ENCODE measurements at places on chromosomes 4 and X.

- no peak for DNase-seq
Measured at GRCh38 chr4:165814256-165815020, 58.6 kb upstream of the TLL1 start.

GRCh38 chr4:125382995-125383394, 68.2 kb downstream of the FAT4 start:
- DNase-seq: no peak

DNA sequence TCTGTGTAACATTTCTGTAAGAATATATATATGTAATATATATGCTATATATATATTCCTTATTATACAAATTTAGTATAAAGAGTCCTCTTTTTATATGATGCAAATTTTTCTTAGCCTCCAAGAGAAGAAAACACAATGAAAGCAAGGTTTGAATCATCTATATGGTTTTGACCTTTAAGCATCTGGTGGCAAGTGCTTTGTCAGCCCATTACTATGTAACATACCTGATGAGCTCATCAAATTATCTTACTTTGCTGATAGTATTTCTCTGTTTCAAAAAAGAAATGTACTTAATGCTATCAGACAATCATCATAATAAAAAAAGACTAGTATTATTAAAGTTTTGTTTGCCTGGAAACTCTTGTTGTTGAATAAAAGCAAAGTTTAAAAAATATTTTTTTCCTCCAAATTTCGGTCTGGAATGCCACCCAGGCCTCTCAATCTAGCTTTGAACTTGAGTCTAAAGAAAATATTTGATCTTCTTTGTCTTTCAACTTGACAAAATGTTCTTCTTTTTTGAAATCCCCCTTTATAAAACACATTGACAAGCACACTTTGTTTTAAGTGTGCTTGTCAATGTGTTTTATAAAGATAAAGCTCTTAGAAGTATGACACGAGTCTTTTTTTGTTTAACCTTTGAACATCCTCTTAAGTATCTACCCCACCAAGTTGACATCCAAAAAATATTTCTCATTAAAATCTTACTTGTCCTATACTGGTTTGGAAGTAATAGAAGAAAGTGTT, 26.2 kb downstream of the ZNF330 start:
- DNase-seq: no peak

GRCh38 chr4:99382745-99383360, 30.3 kb upstream of the ADH1C start:
- DNase-seq: no peak

DNA sequence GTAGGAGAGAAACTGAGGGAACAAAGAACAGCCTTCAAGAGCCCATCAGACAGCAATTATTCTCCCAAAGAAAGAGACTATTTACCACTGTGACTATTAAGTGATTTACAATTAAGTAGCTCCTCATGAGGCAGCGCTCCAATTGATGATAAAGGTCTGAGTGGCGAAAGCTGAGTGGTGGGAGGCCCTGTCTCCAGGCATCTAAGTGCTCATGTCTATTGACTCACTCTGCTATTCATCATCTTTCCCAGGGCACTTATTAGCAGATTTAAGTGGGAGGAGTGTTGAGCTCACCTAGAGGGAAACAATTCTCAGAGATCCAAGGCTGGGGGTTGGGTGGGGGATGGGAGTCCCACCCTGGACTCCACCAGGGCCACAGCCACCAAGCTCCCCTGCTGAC, 23.3 kb downstream of the AMER1 start:
- DNase-seq: no peak

DNA sequence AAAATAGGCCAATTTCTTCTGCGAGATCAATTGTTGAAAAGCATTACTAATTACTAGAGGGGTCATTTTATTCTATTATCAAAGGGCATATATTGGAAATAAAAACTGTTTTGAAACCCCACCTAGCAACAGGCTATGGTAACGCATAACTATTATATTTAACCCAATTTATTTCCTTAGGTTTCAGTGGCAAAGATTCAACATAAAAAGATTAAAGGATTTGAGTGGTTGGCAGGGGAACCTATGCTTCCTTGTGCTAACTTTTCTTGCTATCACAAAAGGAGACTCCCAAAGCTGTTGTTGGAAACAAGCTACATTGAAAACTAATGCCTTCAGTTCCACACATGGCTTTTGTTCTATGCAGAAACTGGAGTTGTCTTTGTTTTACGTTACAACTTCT, 166.9 kb upstream of the KLF3 start:
- DNase-seq: no peak

DNA sequence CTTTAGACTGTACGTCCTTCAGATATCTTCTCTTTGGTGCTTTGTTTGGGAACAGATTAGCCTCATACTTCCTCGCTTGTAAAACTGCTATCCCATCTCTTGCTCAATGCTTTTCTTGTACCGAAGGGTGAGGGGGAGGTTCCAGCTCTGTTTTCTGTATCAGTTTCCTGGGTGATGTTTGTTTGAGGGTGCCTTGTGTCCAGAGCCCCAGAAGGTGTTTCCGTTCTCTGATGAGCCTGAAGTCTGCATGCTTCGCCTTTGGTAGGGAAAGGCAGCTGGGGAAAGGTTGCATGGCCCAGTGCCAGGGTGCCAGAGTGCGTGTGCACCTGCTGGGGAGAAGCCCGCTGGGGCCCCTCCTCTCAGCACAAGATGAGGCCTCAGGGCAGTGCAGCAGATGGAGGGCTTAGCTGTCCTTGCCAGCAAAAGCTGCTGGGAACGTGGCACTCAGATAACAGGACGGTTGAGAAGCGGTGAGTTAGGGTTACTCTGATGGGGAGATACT, 73.7 kb downstream of the TBL1X start:
- no peak for DNase-seq

GRCh38 chr4:100962698-100963097, 384.6 kb downstream of the PPP3CA start:
- no peak for DNase-seq

DNA sequence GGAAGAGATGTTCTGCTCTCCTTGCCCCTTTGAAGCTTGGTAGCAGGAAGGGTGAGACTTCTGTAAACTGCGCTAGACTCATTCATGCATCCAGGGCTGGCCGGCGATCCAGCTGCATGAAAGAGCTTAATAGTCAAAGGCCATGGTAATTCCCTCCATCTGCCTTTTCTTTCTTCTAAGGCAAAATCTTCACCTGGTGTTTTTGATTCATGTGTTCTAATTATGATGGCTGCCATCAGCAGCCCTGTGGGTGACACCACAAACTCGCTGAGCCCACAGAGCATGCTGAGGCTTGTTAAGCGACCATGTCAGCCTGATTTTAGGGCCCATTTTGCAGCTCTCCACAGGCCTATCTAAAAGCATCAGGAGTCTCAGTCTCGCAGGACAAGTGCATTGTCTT, 450.1 kb upstream of the TENM3 start:
- no peak for DNase-seq

DNA sequence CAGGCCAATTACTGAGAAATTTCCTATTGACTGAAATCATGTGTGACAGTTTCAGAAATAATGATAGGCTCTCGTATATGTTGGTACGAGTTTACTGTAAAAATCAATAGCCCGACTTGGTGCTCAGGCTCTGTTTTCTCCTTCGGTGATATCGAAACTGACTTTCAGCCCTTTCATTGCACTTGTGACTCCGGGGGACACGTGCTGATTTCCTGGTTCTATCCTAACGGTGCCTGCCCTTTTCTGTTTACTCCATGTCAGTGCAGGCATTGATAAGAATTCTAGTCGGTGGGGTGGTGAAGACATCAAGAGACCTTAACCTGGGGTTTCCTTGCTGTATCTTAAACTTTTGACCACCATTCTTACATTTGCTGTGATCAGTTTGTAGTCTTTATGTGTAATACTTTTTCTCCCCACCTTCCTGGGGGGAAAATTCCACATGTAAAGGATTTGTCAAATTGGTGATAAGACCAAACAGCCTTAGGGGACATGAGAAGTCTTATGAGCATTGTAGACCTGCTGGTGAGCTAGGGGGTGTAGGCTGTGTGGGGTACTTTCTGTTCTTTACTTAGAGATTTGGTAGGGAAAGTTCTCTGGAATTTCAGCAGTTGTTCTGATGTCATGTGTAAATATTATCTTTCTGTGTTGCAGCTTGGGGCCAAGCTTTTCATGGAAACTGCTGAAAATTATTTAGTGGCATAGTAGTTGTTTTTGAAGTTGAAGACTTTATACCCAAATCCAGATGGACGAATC, 52.7 kb downstream of the TMEM131L start:
- DNase-seq: no peak

GRCh38 chr4:60019180-60019579, 1180.9 kb upstream of the ADGRL3 start:
- DNase-seq: no peak

DNA sequence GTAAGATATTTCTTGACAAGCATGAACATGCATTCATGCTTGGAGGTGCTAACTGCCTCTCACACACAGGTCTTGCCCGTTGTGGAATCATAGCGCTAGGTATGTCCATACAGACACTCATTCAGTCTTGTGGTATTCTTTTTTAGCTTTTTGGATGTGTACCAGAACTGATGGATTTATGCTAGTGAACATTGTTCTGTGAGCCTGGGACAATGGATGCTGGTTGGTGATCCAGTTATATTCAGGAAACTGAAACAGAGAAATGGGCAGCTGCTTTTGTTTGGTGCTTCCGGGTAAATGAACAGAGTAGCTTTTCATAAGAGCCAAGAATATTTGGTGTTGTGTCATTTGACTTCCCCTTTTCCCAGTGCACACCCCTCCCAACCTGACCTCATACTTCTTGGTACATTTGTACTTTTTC, 78.9 kb upstream of the SLC4A4 start:
- no peak for DNase-seq

- no peak for DNase-seq
Measured at GRCh38 chrX:115642895-115643530, 82.0 kb downstream of the PLS3 start.

GRCh38 chr4:22574880-22575279, 59.0 kb upstream of the ADGRA3 start:
- DNase-seq: no peak

DNA sequence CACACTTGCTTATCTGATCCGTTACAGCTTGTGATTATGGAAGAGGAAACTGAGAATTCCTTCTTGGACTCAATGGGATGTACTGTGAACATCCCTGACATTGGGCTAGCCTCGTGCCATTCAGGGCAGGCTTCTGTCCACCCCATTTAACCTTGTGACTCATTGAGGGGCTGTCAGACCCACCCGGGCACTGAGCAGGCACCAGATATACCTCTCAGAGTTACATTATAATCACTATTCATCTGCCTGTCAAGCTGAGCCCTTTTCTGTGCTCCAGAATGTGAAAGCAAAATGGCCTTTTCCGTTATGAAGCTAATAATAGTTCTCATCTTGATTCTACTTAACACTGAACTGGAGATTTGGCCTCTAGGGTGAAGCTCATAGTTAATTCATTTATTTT, 170.6 kb upstream of the SCML1 start:
- DNase-seq: no peak

DNA sequence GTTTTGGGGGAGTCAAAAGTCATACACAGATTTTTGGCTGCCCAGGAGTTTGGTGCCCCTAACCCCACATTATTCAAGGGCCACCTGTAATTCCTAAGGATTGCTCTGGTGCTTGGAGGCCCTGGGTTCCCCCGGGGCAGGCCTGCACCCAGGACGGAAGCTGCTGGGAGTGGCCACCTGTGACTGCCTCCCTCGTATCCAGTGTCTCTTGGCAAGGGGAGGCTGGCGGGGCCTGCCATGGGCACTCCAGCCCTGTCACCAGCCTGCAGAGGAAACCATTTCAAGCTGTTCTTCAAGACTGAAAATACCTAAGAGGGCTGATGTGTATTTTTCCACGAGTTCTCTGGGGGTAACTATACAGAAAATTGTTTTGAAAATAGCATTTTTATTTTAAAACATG, 24.5 kb upstream of the GPR78 start:
- no peak for DNase-seq

GRCh38 chr4:137800861-137801260, 268.6 kb upstream of the PCDH18 start:
- no peak for DNase-seq

DNA sequence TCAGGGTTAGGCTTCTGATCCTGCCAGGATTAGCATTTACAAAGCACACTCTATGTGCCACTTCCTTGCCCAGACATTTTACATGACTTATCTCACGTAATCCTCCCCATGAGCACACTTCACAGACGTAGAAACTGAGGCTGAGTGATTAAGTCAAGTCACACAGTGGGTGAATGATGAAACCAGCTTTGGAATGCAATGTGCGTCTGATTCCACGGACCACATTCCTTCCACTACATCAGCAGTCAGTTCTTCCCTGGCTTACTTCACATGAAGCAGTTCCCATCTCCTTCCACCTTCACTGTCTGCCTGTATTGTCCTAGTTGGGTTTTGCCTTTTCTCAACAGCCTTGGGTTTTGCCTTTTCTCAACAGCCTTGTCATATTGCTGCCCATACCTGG, 134.3 kb upstream of the PPARGC1A start:
- DNase-seq: no peak

GRCh38 chr4:89658701-89659024, 178.3 kb downstream of the SNCA start:
- DNase-seq: no peak
